ENCODE measurements at places on chromosomes 3 and 15.

GRCh38 chr3:9552252-9552999 lies 1.2 kb downstream of the LHFPL4 start:
- DNase-seq: peak; percentile 8

DNA sequence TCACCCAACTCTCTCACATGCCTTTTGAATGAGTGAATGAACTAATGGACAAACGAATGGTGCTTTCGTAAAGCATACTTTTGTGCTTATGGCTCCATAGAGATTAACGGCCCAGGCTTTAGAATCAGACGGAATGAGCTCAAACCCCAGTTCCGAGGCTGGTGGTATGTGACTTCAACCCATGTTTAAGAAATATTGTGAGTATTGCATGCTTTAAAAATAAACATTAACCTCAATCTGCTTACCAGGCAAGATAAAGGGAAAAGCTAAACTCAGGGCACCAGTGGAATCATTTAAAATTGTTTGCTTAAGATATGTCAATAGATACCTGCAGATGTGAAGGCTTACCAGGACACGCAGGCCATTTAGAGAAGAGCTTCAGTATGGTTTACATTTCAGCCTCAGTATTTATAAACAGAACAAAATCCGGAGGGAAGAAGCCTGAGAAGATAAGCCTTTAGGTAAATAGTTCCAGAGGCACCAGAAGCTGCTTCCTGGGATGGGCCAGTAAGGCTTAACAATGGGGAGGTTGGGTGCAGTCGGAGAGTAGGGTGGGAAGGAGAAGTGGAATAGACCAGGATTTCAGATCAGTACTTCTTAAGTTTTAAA lies 186.4 kb downstream of the ADAMTS9 start:
- DNase-seq: no peak

- DNase-seq: no peak
Measured at GRCh38 chr3:196694202-196694638, 17.8 kb downstream of the CEP19 start.

DNA sequence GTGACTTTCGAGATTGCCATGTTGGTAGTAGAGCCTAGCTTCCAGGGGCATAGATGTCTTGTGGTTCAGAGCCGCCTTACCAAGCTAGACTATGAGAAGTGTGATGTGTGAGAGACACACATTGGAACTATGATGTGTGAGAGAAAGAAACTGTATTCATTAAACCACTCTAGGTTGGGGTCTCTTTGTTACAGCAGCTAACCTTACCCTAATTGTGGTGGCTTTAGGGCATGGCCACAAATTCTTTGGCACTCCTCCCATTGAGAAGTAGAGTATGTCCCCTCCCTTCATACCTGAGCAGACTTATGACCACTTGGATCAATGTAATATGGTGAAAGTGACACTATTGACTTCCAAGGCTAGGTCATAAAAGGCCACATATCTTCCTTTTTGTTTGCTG lies 35.3 kb upstream of the CDV3 start:
- no peak for DNase-seq

GRCh38 chr3:136070953-136071949 lies 105.7 kb downstream of the PPP2R3A start:
- DNase-seq: no peak

DNA sequence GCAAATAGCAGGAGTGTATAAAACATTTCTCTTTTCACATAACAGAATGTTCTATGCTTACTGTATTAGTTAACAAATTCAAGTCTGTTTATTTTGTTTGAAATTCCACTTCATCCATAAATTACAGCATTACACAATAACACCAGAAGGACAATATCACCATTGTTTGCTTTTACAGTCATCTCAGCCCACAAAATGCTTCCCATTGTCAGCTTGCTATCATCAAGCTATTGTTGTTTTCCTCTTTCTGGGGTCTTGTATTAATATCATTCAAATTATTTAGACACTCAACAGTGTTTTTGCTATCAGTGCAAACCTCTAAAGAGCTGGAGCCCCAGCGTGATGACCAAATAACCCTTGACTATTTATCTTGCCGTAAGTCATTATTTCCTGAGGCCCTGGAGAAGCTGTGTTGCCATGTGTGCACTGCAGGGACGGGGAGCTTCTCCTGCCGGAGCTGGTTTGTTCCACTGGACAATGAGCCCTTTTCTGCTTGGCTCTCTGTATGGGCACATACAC lies 1.1 kb downstream of the SAMMSON start:
- no peak for DNase-seq

All from fibroblast of skin of left biceps (primary cell).